ENCODE measurements at places on chromosomes 7 and 10.
A peak's percentile ranks its signal among the peaks of the same experiment; 100 is the strongest.

DNA sequence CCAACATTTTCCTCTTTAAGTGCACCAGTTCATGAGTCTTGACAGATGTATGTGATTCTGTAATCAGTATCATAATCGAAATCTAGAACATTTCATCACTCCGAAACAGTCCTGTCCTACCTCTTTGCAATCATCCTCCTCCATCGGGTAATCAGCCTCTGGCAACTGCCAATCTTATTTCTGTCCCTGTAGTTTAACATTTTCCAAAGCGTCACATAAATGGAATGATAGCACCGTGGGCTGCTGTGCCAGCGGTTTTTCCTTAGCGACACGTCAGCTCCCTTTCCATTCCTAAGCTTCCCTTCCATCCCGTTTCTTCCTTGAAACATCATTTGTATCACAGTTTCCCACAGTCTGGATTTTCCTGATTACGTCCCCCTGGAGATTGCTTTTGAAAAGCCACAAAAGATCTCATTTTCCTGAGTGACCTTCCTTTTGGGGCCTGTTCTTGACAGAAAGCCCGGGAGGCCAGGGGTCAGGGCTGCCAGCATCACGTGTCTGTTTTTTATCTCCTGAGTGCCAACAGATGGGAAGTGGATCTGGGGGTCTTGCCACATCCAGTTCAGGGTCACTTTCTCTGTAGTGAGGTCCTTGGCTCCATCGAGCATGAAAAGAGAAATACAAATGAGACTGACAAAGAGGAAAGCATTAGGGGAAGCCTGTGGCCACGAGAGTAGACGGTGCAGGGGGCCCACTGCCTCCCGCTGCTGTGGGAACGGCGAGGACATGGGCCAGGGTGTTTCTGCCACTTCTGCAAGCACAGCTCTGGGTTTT is 31.6 kb downstream of the TMEM120A start:
- DNase-seq: no peak

DNA sequence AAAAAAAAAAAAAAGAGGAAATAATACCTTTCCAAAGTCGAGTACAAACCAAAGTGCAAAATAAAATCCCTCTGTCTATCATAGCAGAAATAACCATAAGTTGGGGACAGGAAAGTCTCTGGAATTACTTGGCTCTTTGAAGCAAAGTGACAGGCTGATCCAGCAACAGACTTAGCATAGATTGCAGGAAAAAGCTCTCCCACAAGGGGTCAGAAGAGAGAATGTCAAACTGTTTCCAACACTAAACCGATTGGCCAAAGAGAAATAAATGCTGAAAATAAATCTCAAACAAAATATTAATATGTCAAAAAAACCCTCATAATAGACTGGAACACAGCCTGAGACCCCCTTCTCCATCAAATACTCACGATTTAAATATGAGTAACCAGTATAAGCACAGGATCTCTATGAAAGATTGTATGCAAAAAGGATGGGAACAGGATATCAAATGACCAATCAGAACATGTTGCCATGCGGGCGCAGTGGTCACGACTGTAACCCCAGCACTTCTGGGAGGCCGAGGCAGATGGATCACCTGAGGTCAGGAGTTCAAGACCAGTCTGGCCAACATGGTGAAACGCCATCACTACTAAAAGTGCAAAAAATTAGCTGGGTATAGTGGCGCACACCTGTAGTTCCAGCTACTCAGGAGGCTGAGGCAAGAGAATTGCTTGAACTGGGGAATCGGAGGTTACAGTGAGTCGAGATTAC is 1000.7 kb upstream of the LRRN3 start:
- DNase-seq: no peak

- no peak for DNase-seq
Observed at GRCh38 chr7:28576656-28577055, 164.3 kb downstream of the CREB5 start.

DNA sequence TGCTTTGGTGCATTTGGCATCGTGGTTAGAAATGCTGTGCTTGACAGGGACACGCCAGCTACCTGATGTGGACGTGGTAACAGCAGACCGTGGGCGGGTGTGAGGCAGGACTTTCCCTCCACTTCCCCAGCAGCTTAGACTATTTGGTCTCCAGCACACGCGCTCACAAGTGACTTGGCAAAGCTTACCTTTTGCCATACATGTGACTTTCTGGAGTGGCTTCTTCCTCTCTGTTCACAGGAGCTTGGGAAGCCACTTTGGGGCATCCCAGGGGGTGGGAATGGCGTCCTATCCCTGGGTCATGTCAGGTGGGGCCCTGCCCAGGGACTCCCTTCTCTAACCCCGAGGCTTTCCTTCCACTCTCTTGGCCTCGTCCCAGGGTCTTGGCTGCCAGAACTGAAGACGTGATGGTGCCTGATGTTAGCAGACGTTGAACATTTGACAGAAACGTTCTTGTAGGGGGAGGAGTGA is 228.7 kb upstream of the KLF6 start:
- peak; percentile 46 for DNase-seq

DNA sequence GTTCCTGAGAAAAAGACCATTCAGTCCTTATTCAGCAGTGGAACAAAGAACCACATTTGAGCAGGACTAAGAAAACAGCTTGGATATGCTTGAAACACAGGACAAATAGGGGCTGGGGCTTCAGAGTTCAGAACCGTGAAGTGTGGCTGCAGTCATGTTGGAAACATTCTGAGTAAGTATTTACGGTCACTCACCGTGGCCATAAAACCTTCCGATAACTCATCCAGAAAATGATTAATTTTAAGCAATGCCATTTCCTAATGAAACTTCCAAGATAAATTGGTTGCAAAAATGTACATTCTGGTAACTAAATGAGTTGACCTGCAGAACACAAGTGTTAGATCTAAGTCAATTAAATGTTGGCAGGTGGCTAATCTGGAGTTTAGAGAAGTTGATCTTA is 279.2 kb downstream of the CXCL12 start:
- DNase-seq: no peak
